ENCODE measurements at places on chromosomes 3 and 15. TPM values are rescaled to one million over a fixed set of nuclear protein-coding genes. Genes with fewer than 3 reads are reported as not detected.

Gene PPARG
- 8.2 TPM for total RNA-seq

Gene ADAMTS9
- 165 TPM for total RNA-seq

DNA sequence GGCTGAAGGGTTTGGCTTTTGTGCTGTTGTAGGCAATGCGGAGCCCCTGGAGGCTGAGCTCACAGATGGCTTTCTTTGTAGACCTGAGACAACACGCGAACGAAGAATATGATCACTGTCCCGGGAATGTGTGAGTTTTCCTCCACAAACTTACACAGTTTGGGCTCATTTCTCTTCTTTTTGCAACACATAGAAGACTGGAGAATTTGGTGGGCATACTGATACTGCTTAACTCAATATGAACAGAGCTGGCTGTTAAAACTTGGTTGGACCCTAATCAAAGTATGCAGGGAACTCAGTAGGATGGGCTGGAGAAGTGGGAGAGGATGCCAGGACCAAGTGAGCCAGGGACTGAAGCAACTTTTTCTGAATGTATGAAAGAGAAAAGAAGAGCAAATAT lies 12.2 kb upstream of the RFC4 start:
- DNase-seq, result no peak

DNA sequence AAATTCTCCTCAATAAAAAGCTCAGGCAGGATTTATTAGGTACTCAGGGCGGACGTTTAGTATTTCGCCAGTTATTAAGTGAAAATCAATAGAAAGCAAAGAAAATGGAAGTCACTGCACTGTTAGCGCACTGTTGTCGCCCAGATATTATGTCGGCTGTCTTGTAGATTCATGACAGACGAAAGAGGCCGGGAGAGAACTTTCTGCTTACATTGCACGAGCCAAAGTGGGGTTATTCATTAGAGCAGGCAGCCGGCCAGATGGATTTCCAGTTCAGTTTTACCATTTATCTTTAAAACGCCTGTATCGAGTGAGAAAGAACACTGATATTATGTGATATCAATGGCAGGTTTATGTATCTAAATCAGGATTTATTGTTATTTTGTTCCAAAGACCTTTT lies 866.0 kb upstream of the NR2F2 start:
- DNase-seq, result no peak

- peak; percentile 48 for DNase-seq
Observed at GRCh38 chr3:30453360-30454039, 152.9 kb upstream of the TGFBR2 start.

DNA sequence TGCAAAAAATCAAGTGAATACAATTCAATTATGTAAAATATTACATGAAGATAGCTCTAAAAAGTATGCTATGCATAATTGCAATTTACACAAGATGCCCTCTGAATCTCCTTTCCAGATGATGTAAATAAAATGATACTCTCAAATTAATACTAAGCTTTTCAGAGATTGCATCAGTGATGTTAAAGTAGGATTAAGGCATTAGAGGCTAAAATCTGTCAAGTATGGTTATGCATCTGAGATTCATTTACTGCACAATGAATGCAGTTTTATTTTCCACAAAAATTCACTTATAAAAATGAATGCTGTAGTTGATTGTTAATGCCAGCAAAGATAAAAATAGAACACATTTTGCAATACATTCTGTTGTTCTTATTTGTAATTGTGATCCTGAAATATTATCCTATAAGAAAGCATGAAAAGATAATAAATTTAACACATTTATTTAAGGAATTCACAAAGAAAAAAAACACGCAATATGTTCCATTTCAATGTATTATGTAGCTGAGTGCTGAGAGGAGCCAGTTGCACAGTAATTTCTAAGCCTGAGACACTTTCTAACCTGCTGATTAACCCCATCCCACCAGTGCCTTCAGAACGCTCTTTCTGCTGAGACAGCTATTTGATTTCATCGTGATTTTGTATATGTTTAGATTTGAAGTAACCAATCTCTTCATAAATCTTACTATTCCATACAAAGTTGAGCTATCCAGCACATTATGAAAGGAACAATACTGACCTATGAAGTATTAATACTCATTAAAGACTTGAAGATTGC lies 224.4 kb downstream of the CADM2 start:
- no peak for DNase-seq

GRCh38 chr15:60351066-60351465 lies 46.7 kb downstream of the ANXA2 start:
- DNase-seq, result peak; percentile 74

- no peak for DNase-seq
Observed at GRCh38 chr3:47846880-47847248, 43.9 kb downstream of the DHX30 start.

DNA sequence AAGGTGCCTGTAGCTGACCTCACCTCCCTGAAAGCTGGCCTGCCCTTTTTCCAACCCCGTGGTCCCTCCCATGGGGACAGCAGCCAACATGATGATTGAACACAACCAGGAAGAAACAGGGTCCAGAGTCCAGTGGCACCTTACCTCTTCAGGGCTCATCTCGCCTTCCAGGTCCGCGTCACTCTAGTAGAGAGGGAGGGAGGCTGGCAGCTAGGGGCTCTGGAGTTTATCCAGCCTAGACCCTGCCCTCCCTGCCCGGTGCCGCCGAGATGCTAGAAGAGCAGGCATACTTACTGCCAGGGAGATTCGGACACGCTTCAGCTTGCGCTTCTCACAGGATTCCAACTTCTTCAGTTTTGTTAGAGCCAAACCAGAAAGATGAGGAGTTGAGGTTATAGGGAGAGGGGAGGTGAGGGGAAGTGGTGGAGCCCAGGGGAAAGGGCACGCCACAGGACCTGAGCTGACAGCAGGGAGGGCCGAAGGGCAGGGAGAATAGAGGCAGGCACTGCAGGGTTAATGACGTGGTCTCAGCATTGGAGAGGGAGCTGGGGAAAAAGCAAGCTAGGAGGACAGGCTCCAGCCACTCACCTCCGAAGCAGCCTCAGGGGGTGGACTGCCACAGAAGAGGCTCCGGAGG lies 9.1 kb downstream of the CLCN2 start:
- DNase-seq, result no peak

DNA sequence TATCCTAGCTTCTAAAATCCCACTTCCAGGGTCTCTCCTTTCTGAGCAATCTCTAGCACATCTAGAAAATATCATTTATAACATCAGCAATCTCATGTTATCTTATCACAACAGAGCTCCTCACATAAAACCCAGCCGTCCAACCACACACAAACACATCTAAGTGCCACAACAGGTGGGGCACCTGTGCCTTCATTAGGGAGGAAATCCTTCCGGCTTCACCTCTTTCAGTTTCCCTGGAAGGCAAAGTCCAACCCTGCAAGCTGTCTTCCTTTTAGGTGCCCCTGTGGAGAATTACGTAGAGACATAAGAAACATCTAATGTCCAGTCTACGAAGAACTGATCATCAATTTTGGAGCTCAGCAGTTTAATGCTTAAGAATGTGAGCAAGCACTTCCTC lies 1.6 kb downstream of the ZDHHC3 start:
- no peak for DNase-seq

All from tongue (tissue), 3 donors.